Hepatocyte (in vitro differentiated cells): ENCODE measurements at places on chromosomes 4 and X. TPM values are rescaled to one million over a fixed set of nuclear protein-coding genes. Genes with fewer than 3 reads are reported as not detected.

SRPX gene
- 172 and 189 TPM in 2 replicates for polyA plus RNA-seq

MAB21L2 gene
- 4.9 and 6.3 TPM in 2 replicates for polyA plus RNA-seq

ETDA gene
- 0.49 TPM in 1 of 2 replicates, not detected in the other for polyA plus RNA-seq

SYN1 gene
- polyA plus RNA-seq = 3.7 and 4.6 TPM in 2 replicates

TASL gene
- not detected in 2 replicates for polyA plus RNA-seq

SOD3 gene
- polyA plus RNA-seq = 18.1 and 20.3 TPM in 2 replicates

CLTRN gene
- polyA plus RNA-seq = 22.7 and 32.6 TPM in 2 replicates

DDIT4L gene
- polyA plus RNA-seq = 0.43 and 0.64 TPM in 2 replicates

IQCM gene
- polyA plus RNA-seq = 0.06 TPM in 1 of 2 replicates, not detected in the other

TMEM35A gene
- polyA plus RNA-seq = 2.5 and 2.9 TPM in 2 replicates

EDA2R gene
- 2.3 and 5.5 TPM in 2 replicates for polyA plus RNA-seq

FAM47E gene
- polyA plus RNA-seq = 8.9 and 11.1 TPM in 2 replicates

MAGEA2 gene
- 0.24 and 0.39 TPM in 2 replicates for polyA plus RNA-seq

RNF113A gene
- 14.1 and 19.7 TPM in 2 replicates for polyA plus RNA-seq

STK32B gene
- 0.51 and 1.00 TPM in 2 replicates for polyA plus RNA-seq

NAT8L gene
- 1.5 TPM in 2 replicates for polyA plus RNA-seq

PCDH10 gene
- polyA plus RNA-seq = 13.0 and 16.7 TPM in 2 replicates

RNF150 gene
- polyA plus RNA-seq = 2.4 and 4.2 TPM in 2 replicates

FAM200B gene
- 51.8 and 64.2 TPM in 2 replicates for polyA plus RNA-seq

BMPR1B gene
- 1.6 and 1.8 TPM in 2 replicates for polyA plus RNA-seq

CCSER1 gene
- polyA plus RNA-seq = 4.7 and 5.2 TPM in 2 replicates

FMR1NB gene
- not detected in 2 replicates for polyA plus RNA-seq

ADH1B gene
- polyA plus RNA-seq = 1.5 and 4.4 TPM in 2 replicates

BMP2K gene
- 27.3 and 27.9 TPM in 2 replicates for polyA plus RNA-seq

MAGEE1 gene
- polyA plus RNA-seq = 0.52 TPM in 1 of 2 replicates, not detected in the other

CTBP1 gene
- polyA plus RNA-seq = 147 and 179 TPM in 2 replicates

TMEM144 gene
- polyA plus RNA-seq = 17.5 and 18.4 TPM in 2 replicates

PTPN13 gene
- polyA plus RNA-seq = 12.6 and 13.8 TPM in 2 replicates

GPRASP2 gene
- polyA plus RNA-seq = 7.6 and 9.3 TPM in 2 replicates

FRG2 gene
- not detected in 2 replicates for polyA plus RNA-seq
